ENCODE measurements at places on chromosomes 6 and 20.

- DNase-seq: no peak
These were observed 321.2 kb downstream of the GJA1 start for GRCh38 chr6:121756666-121757065.

DNA sequence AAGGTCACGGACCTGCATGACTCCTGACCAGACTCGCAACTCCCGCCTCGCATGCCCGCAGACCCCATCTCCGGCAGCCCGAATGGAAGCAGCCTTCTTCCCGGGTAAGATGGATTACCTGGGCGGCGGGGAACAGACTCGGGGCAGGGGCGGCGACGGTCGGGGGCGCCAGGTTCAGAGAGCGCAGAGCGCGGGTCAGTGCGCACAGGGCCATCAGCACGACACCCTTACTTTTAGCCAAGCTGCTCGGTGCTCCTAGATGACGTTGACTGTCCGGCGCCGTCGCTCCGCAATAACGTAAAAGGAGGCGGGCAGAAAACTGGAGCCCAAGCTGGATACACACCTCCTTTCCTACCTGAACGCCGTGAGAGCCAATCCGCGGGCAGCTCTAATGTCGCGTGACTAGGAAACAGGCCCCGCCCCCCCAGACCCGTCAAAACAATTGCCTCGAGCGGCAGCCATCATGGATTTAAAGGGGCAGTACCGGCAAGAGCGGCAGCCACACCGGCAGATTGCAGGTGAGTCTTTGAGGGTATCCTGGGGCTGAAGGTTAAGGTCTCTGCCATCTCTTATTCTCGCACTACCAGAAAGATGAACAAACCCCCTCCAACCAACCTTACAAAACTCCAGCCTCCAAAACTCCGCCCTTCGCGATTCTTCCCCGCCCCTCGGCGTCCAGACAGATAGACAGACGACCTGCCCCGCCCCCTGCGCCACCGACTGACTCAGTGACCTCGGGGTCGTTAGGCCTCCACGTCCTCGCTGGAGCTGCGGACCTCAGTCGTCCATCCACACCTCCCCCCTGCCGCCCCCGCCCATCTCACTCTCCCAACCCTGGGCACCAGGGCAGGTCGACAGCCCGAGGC lies at the start of the genes KLC4 and MRPL2:
Gene KLC4, plus strand, starts transcription at position 464 of the 866 bp plus-strand sequence. CDS start 1,705 bp downstream, outside the sequence.
Gene MRPL2, minus strand, starts transcription at position 267 of the 866 bp plus-strand sequence. Its CDS starts 53 bp downstream, at position 214.
- DNase-seq: peak; percentile 93

DNA sequence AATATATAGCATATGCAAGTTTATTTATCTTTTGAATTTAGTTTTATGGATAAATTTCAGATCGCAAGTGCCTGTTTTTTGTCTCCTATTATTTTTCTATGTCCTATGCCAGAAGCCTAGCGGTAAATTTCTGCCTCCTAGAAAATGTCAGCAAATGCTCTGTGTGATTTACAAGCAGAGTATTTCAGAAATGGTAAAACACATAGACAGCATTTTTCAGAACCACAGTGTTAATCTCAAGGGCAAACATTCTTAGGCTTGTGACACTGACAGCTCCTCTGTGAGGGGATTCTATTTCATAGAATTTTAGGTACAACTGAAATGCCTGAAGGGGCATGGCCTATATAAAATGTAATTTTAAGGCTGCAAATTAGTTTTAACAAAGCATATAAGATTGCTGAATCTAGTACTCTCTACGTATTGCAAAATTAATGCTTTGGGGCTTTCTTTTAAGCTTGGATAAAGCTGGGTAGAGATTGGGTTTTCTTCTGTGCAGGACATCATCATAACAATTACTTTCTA lies 89.9 kb upstream of the PTCHD4 start:
- DNase-seq: no peak

- no peak for DNase-seq
These were observed 25.8 kb downstream of the CDKAL1 start for GRCh38 chr6:20559924-20560551.

DNA sequence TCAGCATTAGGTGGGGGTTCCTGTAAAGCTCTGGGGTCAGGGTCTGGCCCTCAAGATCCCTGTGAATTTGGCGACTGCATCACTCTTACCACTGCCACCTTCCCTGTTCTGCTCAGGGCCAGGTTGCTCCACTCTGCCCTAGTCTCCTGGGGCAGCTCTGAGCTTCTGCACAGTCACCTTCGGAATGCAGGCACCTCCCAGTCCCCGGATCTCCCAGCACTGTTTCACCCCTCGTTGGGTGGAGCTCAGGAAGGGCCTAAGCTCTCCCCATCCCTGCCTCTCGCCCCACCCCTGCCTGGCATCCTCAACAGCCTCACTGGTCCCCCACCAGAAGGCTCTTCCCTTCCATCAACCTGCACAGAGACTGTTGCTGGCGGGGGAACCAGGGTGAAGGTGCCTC lies 46.2 kb downstream of the YTHDF1 start:
- no peak for DNase-seq

- DNase-seq: no peak
These were observed 920.1 kb upstream of the FLRT3 start for GRCh38 chr20:15257569-15257870.

- DNase-seq: no peak
These were observed 24.9 kb downstream of the ITCH start for GRCh38 chr20:34388000-34388399.

- no peak for DNase-seq
These were observed 177.9 kb downstream of the COL9A1 start for GRCh38 chr6:70124882-70125545.

- DNase-seq: no peak
These were observed 33.2 kb upstream of the OCSTAMP start for GRCh38 chr20:46583411-46584214.

GRCh38 chr6:103729658-103730057 lies 1130.1 kb downstream of the HACE1 start:
- DNase-seq: no peak

DNA sequence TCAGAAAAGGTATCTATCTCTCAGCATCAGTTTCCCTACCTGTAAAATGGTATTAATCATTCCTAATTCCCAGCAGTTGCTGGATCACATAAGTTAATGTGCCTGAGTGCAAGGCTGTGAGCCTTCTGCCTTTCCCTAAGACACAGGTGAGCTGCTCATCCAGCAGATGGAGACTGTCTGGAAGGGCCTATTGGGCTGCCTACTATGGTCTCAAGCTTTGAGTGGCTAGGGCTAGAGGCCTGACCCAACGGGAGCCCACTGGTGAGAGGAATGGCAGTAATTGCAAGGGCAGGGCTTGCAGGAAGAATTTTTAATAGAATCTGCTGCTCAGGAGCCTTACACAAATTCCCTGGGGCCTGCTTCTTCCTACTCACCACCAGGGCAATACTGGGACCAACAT lies 4.3 kb downstream of the KHDC1 start:
- DNase-seq: no peak

- no peak for DNase-seq
These were observed 994 bp downstream of the CLDN20 start for GRCh38 chr6:155264693-155265320.

DNA sequence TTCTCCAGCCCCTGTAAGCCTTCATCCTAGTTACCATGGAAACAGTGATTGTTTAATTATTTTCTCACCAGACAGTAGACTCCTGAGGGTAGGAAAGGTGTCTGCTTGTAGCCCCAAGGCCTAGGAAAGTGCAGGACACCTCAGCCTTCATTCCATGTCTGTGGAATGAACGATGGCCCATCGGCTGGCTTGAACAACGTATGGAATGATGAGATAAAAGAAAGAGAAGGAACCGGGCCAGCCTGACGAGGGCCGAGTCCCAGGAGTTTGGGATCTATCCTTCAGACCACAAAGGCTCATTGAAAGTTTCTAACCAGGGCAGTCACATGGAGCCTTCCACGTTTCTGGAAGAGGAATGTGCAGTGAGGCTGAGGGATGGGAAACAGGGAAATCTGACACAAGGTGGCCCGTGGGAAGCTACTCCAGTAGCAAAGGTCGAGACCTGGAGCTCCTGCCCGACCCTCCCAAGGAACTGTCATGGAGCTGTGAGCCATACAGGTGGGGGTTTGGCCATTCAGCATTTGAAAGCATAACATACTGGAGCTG lies 46.1 kb downstream of the PRDM1 start:
- no peak for DNase-seq

DNA sequence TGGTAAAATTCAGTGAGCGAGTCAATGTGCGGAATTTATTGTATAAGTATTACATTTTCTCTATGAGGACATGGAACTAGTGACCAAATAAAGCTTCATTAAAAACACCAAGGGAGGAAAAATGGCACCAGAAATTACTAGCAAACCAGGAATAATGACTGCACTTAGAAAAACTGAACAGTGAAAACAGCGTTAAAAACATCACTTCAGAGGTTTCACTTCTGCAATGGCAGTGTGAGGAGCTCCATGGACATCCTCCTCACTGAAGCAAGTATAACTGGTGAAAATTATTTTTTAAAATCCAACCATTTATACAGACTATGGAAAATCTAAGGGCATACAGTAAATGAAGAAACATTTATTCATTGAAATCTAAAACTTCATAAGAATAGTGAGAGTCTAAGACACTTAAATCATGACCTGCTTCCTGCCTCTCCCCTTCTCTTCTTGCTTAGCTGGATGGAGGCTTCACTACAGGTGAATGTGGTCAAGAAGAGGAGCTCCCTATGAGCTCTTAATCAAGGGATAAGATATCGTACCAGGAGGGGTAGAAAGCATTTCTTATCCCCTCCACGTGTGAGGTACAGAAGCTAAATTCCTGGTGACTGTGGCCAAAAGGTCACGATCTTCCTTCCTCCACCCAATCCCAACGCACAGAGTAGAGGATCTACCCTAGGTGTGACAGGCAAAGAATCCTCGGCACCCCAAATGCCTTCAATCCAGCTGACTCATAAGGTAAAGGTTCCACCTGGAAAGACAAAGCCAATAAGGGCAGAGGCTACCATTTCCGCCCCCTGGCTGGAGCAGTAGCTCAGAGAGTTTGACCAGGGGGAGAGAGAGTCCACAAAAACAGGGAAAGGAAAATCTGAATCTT lies 12.3 kb upstream of the ASF1A start:
- no peak for DNase-seq

- DNase-seq: no peak
These were observed 525.8 kb upstream of the POU3F2 start for GRCh38 chr6:98308564-98308963.

DNA sequence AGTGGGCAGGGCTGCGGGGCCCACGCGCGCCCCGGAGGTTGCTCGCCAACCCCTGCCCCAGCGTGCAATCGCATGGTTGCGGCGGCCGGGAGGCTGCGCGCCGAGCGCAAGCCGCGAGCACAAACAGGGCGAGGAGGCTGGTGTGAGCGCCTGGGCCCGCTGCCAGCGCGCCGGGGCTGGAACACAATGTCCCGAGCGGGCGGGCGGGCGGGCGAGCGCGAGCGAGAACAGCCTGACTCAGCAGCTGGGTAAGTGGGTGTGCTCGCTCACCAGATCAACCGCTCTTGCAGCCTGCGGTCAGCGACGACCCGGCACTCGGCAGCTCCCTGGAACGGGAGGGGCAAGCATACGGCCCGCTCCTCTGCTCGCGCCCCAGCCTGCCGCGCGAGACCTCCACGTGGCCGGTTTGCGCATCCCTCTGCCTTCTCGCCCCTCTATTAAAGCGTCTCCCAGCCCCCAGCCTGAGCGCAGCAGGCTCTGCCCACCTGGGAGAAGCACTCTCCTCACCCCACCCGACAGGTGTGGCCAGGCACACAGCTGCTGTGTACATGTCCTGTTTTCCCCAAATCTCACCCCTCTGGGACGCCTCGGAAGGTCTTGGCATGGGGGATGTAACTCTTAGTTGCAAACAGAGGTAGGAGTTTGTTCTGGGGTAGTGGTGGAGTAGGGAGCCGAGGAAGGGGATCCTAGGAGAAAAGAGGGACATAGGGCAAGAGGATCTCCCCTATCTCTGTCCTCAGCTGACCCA lies 8.7 kb upstream of the ARMC12 start:
- DNase-seq: peak; percentile 62

DNA sequence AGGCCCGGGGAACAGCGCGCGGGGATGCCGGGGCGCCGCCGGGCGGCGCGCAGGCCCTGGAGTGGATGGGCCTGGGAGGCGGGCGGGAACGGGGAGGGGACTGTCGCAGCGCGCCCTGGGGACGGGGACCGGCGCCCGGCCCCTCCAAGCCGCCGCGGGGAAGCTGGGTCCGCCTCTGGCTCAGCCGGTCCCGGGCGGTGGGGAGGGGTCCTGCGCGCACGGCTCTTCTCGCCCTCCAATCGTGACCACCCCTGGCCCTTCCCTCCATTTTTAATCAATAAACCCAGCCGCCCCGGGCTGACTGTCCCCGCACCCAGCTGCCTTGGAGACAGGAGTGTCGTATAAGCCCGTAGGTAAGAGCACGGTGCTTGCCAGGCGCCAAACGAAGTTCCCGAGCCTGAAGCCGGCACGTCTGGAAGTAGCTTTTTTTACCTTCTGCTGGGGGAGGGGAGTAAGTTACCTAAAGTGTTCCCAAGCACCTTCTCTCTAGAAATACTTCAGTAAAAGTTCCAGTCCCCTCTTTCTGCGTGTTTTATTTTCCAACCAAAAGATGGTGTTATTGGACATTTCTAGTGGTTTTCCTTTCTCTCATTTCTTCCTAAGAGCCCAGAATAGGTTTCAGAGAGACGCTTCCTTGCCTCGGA lies 780 bp upstream of the TAF4 start:
- DNase-seq: no peak

DNA sequence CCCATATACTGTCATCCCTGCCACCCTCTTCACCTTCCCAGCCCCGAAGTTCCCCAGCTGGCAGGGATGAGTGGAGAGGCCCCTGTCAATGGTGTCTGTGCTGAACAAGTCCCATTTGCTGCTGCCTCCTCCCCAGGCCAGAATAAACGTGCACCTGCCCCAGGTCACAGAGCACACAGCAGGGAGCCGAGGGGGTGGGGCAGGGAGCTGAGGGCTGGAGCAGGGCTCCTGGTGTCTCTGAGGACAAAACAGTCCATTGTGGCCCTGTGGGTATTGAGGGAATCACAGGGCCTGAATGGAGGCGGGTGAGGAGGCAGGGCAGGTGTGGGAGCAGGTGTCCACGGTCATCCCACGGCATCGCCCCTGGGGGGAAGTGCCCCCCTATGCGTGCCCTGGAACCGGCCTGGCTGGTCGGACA lies 55.8 kb downstream of the SNAI1 start:
- DNase-seq: no peak

DNA sequence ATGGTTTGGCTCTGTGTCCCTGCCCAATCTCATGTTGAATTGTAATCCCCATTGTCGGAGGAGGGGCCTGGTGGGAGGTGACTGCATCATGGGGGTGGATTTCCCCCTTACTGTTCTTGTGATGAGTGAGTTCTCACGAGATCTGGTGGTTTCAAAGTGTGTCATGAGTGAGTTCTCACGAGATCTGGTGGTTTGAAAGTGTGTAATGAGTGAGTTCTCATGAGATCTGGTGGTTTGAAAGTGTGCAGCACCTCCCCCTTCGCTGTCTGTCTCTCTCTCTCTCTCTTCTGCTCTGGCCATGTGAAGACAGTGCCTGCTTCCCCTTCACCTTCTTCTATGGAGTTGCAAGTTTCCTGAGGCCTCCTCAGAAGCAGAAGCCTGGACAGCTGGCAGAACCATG lies 87.6 kb downstream of the MYLK4 start:
- no peak for DNase-seq

GRCh38 chr6:169380493-169380892 lies 126.8 kb upstream of the THBS2 start:
- no peak for DNase-seq

All from stimulated activated CD4-positive, alpha-beta T cell treated with anti-CD3 and anti-CD28 coated beads, Interleukin-1b, Interleukin-23, amount 100 ng/mL, for 4 hours (primary cell).